ENCODE measurements at places on chromosomes 7 and 10.
A peak's percentile ranks its signal among the peaks of the same experiment; 100 is the strongest.

- DNase-seq, result no peak
These were observed 27.3 kb upstream of the PLXDC2 start for GRCh38 chr10:19788902-19789301.

- no peak for DNase-seq
These were observed 39.7 kb downstream of the MALSU1 start for GRCh38 chr7:23338863-23339262.

DNA sequence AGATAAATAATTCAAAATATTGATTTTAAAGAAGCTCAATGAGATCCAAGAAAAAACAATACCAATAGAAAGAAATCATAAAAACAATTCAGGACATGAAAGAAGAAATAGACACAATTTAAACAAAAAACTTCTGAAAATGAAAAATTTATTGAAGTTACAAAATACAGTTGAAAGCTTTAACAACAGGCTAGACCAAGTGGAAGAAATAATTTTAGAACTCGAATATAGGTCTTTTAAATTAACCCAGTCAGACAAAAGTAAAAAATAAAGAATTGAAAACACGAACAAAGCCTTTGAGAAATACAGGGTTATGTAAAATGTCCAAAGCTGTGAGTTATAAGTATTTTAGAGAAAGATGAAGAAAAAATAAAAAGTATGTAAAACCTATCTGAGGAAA lies 152.4 kb upstream of the SMIM30 start:
- no peak for DNase-seq

- no peak for DNase-seq
These were observed 12.6 kb downstream of the CYP51A1 start for GRCh38 chr7:92121681-92122080.

GRCh38 chr10:67005981-67006380 lies 80.1 kb downstream of the LRRTM3 start:
- no peak for DNase-seq

- DNase-seq, result no peak
These were observed 59.1 kb upstream of the SMNDC1 start for GRCh38 chr10:110363572-110364411.

- no peak for DNase-seq
These were observed 54.8 kb downstream of the SEC23IP start for GRCh38 chr10:119947300-119947699.

GRCh38 chr7:65972976-65973375 lies 9.0 kb downstream of the GUSB start:
- no peak for DNase-seq

GRCh38 chr7:117479225-117480054 lies at the start of gene CFTR:
TSS of gene CFTR (plus strand) at chr7:117480025. CDS start at chr7:117480095, 70 bp downstream.
- no peak for DNase-seq

- no peak for DNase-seq
These were observed 285.7 kb downstream of the ZEB1 start for GRCh38 chr10:31604646-31605170.

DNA sequence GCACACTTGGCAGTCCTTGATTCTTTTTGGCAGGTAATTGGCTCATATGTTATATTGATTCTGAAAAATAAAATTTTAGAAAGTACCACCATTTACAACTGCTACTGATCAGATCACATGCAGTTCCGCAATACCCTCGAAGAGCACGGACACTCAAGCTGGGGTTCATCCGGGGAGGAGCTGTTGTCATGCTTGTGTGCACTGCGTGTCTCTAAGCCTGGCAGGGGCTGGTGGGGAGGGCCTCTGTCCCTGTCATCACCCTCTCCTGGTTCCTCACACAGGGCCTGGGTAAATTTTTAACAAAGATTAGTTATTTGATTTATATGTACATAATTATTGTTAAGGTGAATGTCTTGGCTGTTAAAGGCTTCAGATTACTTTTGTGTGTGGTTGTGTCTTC lies 45.2 kb downstream of the TRRAP start:
- no peak for DNase-seq

DNA sequence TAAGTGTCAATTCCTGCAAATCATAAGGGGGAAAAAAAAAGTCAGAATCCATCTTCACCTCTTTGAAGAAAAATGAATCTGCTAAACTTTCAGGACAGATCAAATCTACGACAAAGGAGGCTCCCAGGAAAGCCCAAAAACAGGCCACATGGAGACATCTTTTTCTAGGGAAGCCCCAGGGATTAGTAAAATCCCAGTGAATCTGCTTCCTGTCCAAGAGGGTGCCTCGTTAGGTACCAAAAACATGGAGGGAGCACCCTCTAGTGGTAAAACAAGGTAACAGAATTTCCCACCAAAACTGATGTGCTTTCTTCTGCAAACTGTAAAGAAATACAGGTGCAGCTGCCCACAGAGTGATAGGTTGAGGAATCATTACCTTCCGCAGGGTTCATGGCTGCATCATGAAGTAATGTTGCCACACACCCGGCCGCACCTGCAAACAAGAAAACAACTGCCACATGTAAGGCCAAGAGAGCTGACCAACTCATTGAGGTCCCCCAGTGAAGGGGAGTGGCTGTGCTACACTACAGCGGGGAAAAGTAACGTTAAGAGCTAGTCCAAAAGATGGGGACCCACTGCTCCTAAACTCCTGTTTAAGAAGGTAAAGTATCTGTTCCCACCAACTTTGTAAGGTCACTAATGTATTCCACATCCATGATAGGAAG lies 7.9 kb downstream of the SLC25A28 start:
- DNase-seq, result peak; percentile 56

DNA sequence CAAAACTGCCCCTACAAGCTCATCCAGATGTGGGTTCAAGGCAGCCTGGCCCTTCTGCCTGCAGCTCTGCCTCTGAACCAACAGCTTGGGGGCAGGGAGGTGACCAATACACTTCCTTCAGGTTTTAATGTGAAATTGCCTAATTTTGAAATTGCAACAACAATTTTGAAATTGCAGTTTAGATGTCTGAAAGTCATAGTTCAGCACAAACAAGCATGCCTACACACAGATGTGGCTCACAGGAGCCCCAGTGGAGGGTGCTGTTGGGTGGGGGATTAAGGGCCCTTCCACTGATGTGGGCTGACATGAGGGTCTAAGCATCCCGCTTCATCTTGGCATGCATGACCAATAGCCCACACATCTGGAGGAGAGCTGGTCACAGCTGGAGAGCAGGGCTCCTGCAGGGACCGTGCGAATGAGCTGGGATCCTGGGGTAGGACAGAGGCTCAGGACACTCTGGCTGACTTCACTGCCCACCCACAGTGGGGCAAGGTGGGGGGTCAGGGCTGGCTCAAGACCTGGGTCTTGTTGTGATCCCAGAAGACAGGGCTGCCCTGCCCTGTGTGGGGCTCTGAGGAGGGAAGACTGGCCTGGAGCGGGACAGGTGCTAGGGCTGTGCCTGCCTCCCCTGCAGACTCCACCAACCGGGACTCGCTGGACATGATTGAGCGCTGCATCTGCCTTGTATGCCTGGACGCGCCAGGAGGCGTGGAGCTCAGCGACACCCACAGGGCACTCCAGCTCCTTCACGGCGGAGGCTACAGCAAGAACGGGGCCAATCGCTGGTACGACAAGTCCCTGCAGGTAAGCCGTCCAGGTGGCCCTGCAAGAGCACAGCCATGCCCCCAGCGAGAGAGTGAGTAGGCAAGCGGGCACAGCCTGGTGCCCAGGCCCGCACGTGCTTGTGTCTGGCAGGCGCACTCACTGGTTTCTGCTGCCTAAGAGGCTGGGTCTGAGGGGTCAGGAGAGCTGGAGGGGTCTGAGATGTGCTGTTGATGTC lies 32.3 kb downstream of the CHAT start:
- no peak for DNase-seq

GRCh38 chr7:133646472-133647315 lies 393.8 kb downstream of the EXOC4 start:
- no peak for DNase-seq

DNA sequence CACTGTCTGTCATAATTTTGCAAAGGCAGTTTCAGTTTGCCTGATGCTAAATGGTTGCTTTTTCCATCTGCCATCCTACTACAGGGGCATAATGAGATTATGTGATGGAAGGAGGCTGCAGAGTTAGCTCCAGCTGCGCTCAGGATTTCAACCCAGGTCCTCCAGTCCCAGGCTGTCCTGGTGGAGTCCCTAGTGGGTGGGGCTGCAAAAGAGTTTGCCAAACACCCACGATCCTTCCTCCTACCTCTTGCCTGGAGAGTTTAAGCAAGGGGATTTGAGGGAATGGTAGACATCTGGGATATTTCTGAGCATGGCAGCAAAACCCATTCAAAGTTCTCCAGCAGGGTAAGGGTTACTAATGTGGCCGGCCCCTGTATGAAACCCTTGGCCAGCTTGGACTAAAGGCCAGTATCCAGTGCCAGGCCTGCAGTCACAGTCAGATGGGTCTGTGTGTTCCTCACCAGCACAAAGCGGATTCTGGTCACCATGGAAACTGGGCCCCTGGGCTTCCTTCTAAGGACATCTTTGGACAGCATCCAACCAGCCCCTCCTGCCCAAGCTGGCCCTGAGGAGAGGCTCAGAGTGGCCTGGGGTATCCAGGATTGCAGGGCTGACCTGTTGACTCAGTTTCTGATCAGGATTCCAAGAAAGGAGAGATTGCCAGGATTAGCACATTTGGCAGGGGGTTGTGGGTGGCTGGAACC lies 42.7 kb upstream of the CHST3 start:
- DNase-seq, result no peak

DNA sequence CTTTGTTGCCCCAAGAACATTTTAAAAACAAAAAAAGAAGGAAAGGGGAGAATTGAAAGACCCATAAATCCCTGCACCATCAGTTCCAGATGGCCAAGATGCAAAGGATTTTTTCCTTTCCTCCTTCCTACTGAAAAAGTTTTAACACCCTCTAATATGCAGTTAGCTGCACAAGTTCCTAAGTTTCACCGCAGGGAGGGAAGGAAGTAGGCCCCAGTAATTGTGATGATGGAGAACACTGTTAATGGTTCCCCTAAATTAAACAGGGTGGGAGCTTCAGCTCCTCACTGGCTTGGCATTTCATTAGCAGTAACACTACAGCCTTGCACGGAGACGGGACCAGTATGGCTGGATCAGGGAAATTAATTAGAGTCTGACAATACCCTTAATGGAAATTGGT lies 63.7 kb upstream of the PPIF start:
- no peak for DNase-seq

DNA sequence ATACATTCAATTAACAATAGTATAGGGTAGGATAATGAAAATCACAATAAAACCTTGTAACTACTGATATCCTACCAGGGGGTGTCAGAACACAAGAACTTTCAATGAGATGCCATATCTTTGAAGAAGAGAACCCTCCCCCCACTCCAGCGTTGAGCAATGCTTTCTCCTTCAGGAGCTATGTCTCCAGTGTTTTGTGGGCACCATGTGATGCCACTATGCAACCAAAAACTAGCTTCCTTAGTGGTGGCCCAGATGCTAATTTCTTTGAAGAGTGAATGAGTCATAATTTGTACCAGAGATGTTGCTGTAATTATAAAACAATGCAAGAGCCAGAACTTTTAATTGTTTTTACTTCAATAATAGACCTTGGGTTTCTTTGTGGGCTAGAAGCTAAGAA lies 76.0 kb upstream of the ADO start:
- no peak for DNase-seq

GRCh38 chr7:117766913-117767312 lies 106.3 kb downstream of the CTTNBP2 start:
- DNase-seq, result no peak

DNA sequence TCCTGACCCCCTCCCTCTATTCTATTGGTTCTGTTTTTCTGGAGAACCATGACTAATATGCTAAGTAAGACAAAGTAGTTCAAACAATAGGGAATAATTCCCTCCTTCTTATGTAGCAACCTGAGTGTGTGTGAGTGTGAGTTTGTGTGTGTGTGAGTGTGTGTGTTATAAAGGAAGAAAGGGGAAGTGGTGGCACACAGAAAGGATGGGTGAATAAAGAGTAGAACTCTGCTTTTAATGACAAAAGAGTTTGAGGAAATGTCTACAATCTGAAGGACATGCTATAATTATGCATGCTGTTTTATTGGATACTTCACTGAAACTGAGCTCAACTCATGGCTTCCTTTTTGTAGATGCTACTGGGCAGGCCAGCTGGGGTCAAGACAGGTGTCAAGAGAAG lies 489.5 kb downstream of the REEP3 start:
- DNase-seq, result no peak

DNA sequence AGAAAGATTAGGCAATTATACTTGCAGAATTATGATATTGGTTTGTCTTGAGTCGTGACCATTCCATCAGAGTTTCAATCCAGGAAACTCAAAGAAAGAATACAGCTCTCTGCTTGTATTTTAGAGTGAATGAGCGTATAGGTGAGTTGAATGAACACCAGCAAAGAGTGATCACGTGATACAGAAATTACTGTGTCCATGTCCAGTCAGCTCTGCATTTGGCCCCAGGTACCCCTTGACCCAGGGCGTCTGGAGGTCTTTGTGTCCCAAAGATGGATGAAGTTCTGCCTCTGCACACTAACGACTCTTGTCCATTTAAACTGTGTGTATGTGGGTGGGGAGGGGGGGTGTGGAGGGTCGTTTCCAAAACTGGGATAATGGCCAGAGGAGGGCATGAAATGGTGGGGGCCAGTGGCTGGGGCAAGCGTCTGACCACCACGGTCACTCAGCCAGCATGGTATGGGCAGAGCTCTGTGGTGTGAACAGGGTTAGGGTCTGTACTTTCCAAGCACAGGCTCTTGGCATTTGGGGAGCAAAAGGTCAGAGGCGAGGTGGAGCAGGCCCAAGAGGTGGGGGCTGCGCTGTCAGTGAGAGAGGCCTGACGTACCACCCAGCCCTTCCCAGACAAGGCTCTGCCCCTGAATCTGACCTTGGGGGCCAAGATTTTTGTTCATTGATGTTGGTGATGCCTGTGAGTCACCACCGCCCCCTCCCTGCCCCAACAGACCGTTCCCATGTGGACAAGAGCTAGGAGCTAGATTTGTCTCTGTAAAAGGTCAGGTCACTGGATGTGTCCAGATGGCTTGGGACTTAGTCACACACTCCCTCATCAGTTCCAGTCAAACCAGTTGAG lies 1.4 kb downstream of the PTPRE start:
- DNase-seq, result peak; percentile 65

DNA sequence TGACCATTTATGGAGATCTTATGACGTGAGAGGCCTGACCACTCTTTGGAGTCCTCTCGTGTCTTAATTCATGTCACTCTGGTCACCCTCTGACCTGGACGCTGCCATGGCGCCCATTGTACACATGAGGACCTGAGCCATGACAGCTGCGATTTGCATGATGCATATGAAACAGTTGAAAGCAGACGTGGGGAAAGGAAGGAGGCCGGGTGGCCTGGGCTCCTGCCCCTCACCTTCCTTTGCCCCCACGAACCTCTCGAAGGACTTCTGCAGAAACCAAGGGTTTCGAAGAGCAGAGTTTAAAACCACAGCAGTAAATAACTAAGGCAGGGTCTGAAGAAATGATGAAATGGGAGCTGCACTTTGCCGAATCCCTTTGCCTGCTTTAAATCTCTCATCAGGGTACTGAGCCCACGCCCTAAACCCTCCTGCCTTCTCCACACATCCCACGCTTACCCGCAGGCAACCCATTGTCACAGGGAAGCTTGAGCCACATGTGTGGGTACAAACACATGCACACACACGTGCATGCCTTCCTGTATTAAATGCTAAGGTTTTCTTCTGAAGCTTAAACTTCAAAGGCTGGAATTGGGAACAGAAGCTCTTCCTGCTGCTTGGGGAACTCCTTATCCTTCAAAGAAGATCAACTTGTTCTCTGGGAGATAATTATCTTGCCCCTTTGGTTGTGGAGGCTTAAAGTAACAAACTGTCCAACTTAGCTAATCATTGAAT lies 11.7 kb upstream of the CALML3 start:
- no peak for DNase-seq
